Cardiac fibroblast (primary cell): ENCODE measurements at places on chromosomes 13 and 19.

DNA sequence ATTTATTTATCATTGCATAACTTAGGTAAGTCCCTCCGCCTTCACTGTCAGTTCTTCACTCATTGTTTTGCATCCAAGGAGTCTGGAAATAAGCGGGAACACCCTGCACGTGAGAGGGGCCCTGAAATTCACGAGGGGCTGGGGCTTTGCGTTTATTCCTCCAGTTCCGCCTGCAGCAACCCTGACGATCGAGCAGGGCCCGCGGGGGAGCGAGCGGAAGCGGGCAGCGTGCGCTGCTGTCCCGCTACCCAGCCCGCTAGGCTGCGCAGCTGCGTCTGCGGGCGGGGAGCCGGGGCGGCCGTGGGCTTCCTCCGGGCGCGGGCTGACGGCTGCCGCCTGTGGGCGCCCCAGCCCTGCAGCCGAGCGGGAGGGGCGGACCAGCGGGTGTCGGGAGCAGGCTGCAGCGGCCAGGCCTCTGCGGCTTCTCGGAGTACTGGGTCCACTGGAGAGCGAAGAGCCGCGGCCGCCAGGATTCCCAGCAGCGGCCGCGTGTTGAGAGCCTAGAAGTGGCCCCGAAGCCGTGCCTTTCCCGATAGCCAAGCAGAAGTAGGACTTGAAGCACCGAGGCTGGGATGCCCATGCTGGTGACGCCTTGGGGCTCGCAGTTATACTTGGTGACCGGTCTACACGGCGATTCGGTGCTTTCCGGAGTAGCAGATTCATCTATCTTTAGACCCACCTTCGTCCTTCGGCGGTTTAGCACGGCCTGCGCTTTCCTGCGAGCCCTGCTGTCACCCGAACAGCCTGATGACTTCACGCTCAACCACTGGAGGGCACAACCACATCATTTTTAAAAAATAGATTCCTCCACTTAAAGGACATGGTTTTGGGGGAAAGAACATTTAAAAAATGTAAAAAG lies 32.9 kb upstream of the SACS start:
- DNase-seq, result peak; percentile 84

GRCh38 chr13:91813253-91813652 lies 414.8 kb downstream of the GPC5 start:
- no peak for DNase-seq

DNA sequence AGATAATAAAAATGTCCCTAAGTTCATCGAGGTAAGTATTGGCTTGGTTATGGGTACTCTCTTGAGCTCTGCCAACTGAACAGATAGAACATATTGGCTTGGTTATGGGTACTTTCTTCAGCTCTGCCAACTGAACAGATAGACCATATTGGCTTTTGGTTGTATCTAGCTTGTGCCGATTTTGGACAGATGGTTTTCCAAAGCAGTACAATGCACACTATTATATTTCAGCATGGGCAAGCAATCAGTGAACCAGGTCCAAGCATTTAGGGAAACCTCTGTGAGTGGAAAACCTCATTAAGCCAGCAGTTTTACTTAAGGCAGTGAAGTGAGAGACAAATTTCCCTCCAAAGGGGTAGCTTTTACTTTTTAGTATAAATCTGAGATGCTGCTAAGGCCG lies 1440.5 kb upstream of the SPRY2 start:
- DNase-seq, result no peak

- DNase-seq, result no peak
These were observed 70.0 kb downstream of the ZDHHC20 start for GRCh38 chr13:21389124-21389523.

- no peak for DNase-seq
These were observed 327.3 kb downstream of the COG6 start for GRCh38 chr13:39982745-39983144.

- no peak for DNase-seq
These were observed 63.7 kb upstream of the TMTC4 start for GRCh38 chr13:100738176-100738855.

GRCh38 chr13:102693250-102693649 lies 1.6 kb downstream of the METTL21C start:
- no peak for DNase-seq

DNA sequence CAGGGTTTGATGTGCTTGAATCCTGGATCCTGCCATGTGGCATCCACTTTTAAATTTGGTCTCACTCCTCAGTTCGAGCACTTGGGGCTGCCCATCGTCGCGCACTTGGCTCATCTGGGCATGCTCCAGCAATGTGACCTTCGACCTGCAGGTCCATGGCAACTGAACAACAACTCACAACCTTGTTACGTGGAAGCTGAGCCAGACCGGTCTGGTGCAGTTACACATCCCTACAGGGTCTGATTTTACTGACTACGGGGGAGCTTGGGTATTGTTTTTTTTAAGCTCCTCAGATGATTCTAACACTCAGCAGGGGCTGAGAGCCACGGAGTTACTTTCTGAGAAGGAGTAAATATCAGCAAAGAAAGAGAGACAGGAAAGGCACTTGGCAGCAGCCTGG lies 769.6 kb downstream of the UQCRFS1 start:
- no peak for DNase-seq

DNA sequence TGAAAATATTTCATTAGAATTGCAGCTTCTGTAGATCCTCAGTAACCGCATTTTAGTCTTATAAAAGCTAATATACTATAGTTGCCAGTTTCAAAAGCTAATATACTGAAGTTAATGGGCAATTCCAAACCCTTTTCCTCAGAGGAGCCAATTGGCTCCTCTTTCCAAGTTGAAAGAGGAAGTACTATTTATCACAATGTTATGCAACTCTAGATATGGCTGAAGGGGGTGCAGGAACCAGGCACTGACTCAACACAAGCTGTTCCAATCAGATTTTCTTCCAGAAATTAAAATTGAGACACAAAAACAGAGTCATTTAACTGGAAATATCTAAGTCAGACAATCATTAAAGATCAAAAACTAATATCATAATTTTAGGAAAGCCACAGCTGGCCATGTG lies 258.9 kb downstream of the PCDH20 start:
- peak; percentile 23 for DNase-seq

DNA sequence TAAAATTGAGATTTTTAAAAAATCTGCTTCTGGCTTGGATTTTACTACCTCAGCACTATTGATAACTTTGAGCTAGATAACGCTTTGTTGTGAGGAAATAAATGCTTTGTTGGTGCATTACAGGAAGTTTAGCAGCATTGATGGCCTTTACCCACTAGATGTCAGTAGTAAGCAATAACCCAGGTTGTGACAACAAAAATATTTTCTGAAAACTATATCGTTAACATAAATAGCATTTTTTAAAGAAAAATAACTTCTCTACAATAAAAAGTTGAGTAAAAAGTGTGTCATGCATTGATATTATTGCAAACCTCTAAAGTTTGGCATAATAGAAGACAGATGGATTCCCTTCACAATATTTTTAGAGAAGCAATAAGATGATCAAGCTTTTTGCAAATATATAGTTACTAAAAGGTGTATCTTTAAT lies 1246.5 kb downstream of the UQCRFS1 start:
- DNase-seq, result peak; percentile 26

- no peak for DNase-seq
These were observed 14.7 kb downstream of the REXO1 start for GRCh38 chr19:1833540-1833939.

DNA sequence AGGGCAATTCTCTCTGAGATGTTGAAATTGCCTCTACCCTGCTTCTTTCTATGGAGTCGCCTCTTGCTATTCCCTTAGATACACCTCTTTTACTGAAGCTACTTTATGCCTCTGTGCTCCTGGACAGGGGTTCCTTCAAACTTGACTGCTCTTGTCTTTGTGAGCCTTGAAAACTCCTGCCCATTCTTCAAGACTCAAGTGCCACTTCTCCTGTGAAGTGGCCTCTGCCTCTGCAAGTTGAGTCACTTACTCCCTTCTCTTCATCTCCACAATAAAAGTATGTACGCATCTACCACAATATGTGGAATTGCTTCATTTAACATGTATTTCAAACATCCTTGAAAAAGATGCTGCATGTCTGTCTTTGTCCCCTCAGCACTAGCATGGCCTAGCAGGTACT lies 66.0 kb upstream of the TPP2 start:
- DNase-seq, result no peak

GRCh38 chr13:30748717-30749116 lies 13.4 kb downstream of the ALOX5AP start:
- DNase-seq, result no peak

- DNase-seq, result peak; percentile 46
These were observed 421.7 kb downstream of the EFNB2 start for GRCh38 chr13:106113796-106114195.

DNA sequence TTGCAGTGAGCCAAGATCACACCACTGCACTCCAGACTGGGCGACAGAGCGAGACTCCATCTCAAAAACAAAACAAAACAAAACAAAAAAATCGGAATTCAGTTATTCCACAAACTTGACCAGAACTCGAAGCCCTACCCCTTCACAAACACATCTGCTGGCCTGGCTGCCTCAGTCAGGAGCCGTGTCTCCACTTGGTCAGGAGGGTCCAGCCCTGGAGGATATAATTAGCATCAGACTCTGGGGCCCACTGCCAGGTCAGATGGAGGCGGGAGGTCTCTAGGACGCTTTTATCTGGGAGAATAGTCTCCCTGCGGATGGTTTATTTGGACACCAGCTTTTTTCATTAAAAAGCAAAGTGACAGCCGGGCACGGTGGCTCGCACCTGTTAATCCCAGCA lies 8.0 kb downstream of the ELL start:
- DNase-seq, result no peak

- peak; percentile 69 for DNase-seq
These were observed 4.9 kb upstream of the SMIM17 start for GRCh38 chr19:56637976-56638555.

DNA sequence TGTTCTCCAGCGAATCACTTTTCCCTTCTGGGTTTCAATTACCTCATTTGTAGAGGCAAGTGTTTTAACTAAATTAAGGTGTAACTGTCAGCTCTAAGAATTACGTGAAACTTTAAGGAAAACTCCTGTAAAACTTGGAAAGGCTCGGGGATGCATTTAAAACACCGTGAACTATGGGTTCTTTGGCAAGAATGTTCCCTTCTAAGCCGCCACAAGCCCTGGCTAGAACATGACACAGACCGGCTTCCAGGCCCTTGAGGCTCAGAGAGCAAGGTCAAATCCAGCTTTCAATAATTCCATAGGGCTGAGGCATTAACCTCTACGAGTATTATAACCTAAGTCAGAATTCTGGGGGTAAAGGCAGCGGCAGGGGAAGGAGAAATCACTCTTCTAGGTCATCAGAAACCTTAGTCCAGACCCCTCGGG lies 685 bp downstream of the VWA8 start:
- peak; percentile 50 for DNase-seq

DNA sequence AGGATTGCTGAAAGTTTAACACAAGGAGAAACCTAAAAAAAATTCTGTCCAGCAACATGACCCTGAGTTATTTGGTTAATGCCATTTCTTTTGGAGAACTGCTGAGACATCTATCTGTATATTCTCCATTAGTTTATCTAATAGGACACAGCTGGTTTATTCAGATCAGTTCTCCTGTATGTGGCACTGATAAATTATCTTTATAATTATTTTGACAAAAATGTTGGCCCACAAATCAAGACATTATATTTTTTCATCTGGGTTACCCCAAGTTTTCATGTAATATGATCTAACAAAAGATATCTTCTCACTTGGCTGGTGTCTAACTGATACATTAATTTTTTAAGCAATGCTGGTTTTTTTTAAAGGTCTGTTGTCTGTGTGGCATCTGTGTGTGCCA lies 231.4 kb downstream of the KLF12 start:
- DNase-seq, result no peak

DNA sequence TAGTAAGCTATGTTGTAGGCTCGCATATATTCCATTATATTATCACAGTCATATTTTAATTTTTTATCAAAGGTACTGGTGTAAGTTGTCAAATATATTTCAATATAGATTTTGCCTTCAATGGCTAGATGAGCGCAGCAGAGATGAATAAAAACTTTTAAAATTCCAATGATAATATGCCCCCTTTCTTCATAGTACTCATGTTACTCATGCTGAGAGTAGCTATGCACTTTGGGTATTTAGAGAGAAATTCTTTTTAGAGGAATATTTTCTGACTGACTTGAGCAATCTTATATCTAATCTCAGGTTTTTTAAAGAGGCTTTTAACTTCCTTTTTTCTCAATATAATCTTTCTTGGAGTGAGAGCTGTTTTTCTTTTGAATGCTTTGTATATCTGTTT lies 11.4 kb downstream of the ZNF254 start:
- DNase-seq, result peak; percentile 30

- no peak for DNase-seq
These were observed 119.5 kb downstream of the EFNB2 start for GRCh38 chr13:106415971-106416370.

GRCh38 chr13:44116562-44117332 lies 237.0 kb downstream of the LACC1 start:
- peak; percentile 53 for DNase-seq

- no peak for DNase-seq
These were observed 11.9 kb upstream of the ITM2B start for GRCh38 chr13:48220981-48221685.

DNA sequence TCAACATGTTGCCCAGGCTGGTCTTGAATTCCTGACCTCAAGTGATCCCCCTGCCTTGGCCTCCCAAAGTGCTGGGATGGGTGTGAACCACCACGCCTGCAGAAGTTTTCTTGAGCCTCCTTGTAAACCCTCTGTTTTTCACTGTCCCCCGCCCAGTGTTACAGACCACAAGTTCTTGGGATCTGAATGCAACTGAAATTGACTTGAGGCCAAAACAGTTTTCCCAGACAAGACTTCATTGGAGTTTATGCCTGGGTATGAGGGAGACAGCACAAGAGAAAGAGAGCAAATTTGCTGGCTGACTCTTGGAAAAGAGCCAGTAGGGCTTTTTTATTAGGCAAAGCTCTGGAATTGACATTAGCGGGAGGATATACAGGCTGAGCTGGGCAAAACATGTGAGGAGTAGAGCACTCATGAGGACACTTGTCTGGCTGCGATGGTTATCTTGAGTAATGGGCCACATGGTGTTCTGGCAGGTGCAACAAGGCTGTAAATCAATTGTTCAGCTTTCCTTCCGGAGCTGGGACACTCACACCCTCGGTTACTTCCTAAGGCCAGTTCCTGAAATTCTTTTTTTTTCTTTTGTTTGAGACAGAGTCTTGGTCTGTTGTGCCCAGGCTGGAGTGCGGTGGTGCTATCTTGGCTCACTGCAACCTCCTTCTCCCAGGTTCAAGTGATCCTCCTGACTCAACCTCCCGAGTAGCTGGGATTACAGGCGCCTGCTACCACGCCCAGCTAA lies 12.7 kb upstream of the HNRNPL start:
- DNase-seq, result no peak

GRCh38 chr19:18762125-18763023 lies 28.7 kb downstream of the COMP start:
- peak; percentile 18 for DNase-seq

- no peak for DNase-seq
These were observed 3.5 kb upstream of the DCLK1 start for GRCh38 chr13:36134632-36135031.

DNA sequence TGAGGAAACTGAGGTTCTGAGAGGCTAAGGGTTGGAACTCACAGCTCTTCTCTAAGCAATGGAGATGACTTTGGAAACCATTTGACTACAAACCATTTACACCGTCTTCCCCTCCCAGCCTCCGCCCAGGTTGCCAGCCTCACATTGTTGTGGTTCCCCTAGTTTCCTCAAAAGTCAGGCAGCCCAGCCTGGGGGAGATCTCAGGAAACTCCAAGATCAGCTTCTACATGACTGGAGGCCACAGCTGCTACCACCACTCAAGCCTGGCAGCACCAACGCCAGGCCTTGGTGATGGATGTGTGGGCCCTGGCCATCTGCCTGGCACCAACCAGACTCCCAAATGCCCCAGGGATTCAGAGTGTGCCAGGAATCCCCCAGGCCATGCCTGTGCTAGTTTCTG lies 207.9 kb downstream of the TSHZ3 start:
- DNase-seq, result no peak
